Stimulated activated CD4-positive, alpha-beta T cell treated with anti-CD3 and anti-CD28 coated beads, Interleukin-2, amount 100 ng/mL, for 24 hours (primary cell): ENCODE measurements at places on chromosomes 5 and 9.

GRCh38 chr9:129623331-129623730 is 2.4 kb upstream of the C9orf50 start:
- DNase-seq: no peak

- no peak for DNase-seq
These were observed 78.6 kb downstream of the ANXA1 start for GRCh38 chr9:73230251-73230650.

GRCh38 chr5:17132444-17133083 is 84.9 kb upstream of the BASP1 start:
- DNase-seq: no peak

GRCh38 chr5:14996997-14997396 is 125.4 kb upstream of the ANKH start:
- DNase-seq: no peak

GRCh38 chr5:103444333-103445038 is 118.1 kb downstream of the NUDT12 start:
- DNase-seq: no peak

GRCh38 chr5:44783634-44784315 is 25.0 kb upstream of the MRPS30 start:
- no peak for DNase-seq

DNA sequence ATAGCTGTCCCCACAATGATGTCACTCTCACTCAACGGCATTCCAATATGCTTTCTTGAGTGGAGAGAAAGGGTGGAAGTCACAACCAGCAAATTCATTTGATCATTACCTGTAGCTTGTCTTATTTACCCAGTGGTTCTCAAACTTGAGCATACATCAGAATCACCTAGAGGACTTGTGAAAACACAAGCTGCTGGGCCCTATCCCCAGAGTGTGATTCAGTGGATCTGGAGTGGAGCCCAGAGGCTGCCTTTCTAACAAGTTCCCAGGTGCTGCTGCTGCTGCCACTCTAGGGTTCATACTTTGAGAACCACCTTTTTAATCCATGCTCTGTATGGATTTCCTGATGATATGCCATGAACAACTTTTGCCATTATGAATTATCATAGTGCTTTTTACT is 94.7 kb downstream of the KLHL3 start:
- no peak for DNase-seq

- no peak for DNase-seq
These were observed 9.8 kb downstream of the CLTB start for GRCh38 chr5:176406436-176407052.

DNA sequence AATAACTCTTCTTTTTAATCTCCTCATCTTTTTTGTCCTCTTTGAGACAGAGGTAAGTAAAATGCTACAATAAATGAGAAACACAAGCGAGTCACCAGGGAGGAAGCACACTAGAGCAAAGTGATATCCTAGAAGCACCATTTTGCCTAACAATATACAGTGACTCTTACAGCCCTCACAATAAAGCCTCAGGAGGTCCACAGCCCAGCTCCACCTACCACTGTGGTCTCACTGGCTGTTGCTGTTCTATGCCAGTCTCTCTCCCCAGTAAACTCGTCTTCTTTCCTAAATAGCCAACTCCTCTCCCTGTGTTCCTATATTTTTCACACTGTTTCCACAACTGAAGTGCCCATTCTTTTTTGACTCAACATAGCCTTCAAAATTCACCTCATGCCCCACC is 44.3 kb downstream of the TNFSF15 start:
- DNase-seq: no peak

GRCh38 chr9:136670576-136671253 is 8.0 kb downstream of the EGFL7 start:
- DNase-seq: no peak

DNA sequence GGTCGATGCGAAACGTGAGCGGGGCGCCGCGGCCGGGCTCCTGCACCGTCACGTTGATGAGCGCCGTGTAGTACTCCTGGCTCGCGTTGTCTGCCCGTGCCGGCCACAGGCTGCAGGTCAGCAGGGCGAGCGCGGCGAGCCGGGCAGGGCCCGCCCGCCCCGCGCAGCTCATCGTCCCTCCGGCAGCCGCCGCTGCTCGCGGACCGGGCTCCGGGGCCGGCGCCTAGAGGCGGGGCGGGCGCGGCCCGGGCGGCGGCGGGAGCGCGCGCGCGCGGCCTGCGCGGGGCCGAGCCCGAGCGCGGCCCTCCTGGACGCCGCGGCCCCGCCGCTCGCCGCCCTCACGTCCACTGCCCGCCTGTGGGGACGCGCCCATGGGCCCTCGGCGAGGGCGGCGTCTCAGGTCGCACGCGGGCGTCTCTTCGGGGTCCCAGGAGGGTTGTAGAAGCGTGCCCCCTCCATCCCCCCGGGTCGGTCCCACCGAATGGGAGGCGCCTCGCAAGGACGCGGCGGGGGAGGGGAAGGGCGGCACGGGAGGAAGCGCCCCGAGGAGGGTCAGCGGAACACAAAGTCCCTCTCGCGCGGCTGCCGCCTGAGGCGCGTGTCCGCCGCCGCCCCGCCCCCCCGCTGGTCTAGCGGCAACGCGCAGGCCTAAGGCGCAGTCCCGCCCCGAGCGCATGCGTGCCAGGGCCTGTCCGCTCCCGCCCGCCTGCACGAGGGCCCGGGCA is at the start of gene RNF130:
TSS of gene RNF130 (minus strand) at position 229 of the 725 bp plus-strand sequence. CDS start at position 172, 57 bp downstream.
- DNase-seq: peak; percentile 89

- DNase-seq: no peak
These were observed 103.5 kb downstream of the GLIS3 start for GRCh38 chr9:4196376-4196775.

DNA sequence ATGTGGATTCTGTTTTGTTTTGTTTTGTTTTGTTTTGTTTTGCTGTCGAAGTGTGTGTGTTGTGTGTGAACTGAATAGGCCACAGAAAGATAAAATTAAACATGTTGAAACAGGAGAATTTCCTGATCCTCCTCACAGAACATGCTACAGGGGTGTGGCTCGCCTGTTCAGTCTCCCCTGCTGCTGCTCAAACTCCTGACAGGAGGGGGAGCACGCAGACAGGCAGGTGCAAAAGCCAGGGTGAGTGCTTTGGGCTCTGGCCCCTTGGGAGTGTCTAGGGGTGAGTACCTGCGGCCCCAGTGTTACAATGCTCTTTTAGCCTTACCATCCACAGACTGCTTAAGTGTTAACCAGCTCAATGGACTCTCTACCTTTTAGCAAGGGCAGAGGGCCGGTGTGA is 473.5 kb downstream of the MAT2B start:
- no peak for DNase-seq

DNA sequence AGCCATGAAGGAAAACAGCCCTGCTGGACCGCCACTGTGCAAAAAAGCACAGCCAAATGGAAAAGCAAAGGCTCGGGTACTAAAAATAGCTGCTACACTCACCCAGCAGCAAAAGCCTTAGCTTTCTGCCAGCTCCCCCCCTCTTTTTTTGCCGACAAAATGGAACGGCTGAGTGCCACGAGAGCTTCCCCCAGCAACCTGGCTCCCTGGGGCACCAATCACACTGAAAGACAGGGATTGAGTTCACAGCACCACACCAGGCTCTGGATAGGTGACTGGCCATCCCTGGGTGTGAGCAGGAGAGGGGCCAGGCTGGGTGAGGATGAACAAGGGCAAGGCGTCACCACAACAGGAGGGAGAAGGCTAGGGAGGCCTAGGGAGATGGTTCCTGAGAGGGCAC is 66.7 kb downstream of the SIL1 start:
- DNase-seq: no peak

GRCh38 chr9:80796632-80797031 is 892.7 kb downstream of the TLE1 start:
- DNase-seq: no peak

- no peak for DNase-seq
These were observed 364.2 kb downstream of the IRX2 start for GRCh38 chr5:2387250-2387633.

- DNase-seq: no peak
These were observed 998.9 kb upstream of the CDH6 start for GRCh38 chr5:30194595-30194994.

- DNase-seq: no peak
These were observed 67.2 kb upstream of the CD180 start for GRCh38 chr5:67263656-67264408.

DNA sequence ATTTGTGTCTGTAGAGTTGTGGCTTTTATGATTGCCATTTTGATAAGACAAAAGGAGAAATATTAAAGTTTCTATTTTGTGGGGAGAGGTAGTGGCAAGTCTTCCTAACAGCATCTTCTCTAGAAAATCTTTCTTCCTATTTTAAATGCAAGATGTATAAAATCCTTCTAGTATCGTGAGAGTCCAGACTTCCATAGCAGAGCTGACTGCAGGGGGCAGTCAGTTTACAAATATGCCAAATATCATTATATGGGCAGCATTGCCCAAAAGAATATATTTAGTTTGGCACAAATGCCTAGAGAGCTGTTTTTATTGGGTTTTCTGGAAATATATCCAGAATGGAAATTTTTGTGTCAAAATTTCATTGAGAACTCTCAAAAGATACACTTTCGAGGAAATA is 82.1 kb upstream of the ALDH1A1 start:
- no peak for DNase-seq

DNA sequence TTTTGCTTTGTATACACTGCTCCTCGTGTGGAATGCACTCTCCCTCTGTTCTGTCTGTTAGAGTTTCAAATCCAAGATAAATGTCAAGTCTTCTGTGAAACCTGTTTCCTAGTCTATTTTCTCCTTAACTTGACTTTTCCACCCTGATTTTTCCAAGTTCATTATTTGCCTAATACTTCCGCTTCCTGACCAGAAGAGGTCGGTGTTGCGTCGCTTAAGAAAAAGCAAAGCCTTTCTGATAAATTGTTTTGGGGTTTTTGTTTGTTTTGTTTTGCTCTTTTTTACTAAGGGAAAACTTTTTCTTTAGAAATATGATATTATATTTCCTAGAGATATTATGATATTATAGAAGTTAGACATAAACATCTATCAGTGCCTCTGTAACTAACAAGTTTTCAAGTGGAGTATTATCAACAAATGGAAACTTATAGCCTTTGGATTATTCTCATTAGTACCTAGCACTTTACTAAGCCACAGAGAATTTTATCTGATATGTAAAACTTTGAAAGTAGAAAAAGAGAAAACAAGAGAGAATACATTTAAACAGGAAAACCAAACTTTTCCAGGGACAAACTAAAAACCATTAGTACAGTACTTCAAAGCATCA is 55.8 kb downstream of the PHAX start:
- peak; percentile 30 for DNase-seq

DNA sequence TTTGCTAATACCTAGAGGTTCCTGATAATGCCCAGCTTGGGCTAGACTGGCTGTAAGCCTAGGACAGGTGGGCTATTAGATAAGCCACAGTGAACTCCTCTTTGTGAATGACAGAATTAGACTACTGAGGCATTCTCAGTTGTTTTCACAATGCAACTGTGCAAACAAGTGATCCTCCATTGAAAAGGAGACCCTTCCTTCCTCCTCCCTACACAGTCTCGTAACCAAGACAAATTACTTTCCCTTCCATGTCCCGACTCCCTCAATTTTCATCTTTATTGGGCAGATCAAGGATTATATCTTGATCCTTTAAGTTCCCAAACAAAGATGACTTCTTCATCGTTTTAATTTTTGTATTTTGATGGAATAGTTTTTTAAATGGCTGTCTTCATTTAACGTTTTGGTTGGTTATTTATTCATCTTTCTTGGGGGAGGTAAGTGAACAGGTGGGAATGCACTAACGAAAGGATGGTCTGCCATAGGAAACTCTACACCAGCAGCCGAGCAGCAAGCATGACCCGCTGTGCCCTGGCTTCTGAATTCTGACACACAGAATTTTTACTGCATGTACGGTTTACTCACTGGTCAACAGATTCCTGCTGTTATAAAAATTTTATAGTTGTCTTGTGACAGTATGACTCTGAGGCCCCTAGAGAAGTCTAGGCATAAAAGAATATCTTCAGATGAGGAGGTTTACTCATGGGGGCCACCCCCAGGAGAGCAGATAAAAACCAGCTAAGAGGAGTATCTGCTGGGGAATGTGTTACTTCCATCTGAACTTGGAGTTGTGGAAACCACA is 137.5 kb upstream of the TUT7 start:
- DNase-seq: no peak

DNA sequence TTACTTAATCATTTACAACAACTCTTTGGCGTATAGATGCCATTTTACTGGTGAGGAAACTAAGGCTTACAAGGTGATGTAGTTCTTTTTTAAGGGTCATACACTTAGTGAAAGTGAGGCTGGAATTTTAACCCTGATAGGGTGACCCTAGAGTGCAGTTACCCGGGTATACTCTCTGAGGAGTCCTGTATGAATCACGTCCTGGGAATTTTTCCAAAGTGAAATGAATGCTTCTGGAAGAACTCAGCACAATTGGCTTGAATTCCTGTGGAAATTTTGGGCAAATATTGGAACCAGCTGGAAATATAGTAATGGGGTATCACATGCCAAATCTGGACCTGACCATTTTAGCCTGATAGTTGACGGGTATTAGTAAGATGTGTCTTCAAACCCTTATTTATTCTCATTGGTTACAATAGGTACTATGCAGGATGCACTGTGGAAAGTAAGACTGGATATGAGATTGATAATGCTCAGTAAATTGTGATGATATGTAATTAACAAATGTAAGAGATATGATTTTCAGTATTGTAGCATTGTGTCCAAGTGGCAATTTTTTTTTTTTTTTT is 14.8 kb downstream of the SUB1 start:
- no peak for DNase-seq

DNA sequence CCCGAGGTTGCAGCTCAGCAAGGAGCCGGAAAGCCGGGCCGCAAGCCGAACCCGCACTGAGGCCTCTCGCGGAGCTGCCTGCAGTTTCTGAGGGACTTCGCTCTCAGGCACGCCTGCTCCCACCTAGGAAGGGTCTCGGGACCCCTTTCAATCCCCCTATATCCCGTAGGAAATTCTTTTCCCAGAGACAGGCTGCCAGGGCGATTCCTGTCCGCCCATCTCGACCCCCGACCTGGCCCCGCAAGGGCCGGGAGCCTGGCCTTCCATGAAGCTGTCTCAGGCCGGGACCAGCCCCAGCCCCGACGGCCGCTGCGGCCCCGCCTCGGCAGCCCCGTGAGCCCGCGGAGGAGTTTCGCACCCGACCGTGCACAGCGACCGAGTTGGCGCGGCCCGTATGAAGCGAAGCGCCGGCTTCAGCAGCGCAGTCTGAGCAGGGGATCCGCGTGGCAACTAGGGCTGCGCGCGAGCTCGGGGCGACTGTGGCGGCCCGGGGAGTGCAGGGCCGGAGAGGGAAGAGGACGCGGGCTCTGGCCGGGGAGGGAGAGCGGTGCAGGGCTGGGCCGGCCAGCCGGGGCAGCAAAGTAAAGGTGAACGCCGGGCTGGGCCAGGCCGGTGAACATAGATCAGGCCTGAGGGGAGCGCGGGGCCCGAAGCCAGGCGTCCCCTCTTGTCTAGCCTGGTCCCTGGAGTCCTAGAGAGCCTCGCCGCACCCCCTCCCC is 977 bp upstream of the PRDM12 start:
- no peak for DNase-seq

- DNase-seq: no peak
These were observed 40.5 kb downstream of the CDO1 start for GRCh38 chr5:115775999-115776398.

- peak; percentile 4 for DNase-seq
These were observed 4.0 kb upstream of the PSAT1 start for GRCh38 chr9:78292716-78293497.

DNA sequence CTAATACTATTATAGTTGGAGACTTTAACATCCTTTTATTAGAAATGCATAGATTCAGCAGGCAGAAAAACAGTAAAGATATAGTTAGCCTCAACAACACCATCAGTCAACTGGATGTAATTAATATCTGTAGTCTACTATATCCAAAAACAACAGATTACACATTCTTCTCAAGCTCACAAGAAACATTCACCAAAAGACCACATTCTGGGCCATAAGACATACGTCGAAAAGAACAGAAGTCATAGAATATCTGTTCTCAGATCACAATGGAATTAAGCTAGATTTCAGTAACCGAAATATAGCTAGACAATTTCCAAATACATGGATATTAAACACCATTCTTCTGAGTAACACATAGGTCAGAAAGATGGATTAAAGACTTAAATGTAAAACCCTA is 336.6 kb upstream of the RPS23 start:
- no peak for DNase-seq
